Glutamatergic neuron (in vitro differentiated cells): ENCODE measurements at places on chromosomes 2 and 18. TPM values are rescaled to one million over a fixed set of nuclear protein-coding genes. Genes with fewer than 3 reads are reported as not detected.

The MYO3B gene
- 0.22 TPM for total RNA-seq

The REG1B gene
- total RNA-seq, result not detected

The C18orf54 gene
- 20.0 TPM for total RNA-seq

The ZNF396 gene
- total RNA-seq, result 2.1 TPM

The HOXD13 gene
- 0.17 TPM for total RNA-seq

The DHX57 gene
- 38.6 TPM for total RNA-seq

The L3MBTL4 gene
- total RNA-seq, result 0.32 TPM

The SNRPD1 gene
- 56.5 TPM for total RNA-seq

The DPP4 gene
- 0.20 TPM for total RNA-seq

The CPSF3 gene
- total RNA-seq, result 33.3 TPM

The HRH4 gene
- total RNA-seq, result not detected

The PSMA8 gene
- not detected for total RNA-seq

The DES gene
- total RNA-seq, result 1.3 TPM

The FOXD4L1 gene
- 0.44 TPM for total RNA-seq

The MGAT5 gene
- 58.8 TPM for total RNA-seq

The GKN2 gene
- total RNA-seq, result not detected

The ABCG5 gene
- not detected for total RNA-seq

The CNGA3 gene
- total RNA-seq, result 7.6 TPM
